ENCODE measurements at places on chromosomes 3 and 15. TPM values are rescaled to one million over a fixed set of nuclear protein-coding genes. Genes with fewer than 3 reads are reported as not detected.

The PLA2G4B gene
- 2.2 TPM for total RNA-seq

The CSPG4 gene
- total RNA-seq, result 0.19 TPM

The WWTR1 gene
- 126 TPM for total RNA-seq

The PPM1L gene
- 0.68 TPM for total RNA-seq

The WDR93 gene
- 0.18 TPM for total RNA-seq

The KBTBD8 gene
- total RNA-seq, result 0.91 TPM

The SH3GL3 gene
- total RNA-seq, result 0.59 TPM

The NOX5 gene
- 0.16 TPM for total RNA-seq

The CADM2 gene
- 0.10 TPM for total RNA-seq

The TMEM207 gene
- total RNA-seq, result not detected

The CHST13 gene
- total RNA-seq, result 0.41 TPM

The SNX22 gene
- 0.74 TPM for total RNA-seq

The TM4SF4 gene
- total RNA-seq, result 39.1 TPM

The SPESP1 gene
- total RNA-seq, result not detected

The GCSAM gene
- not detected for total RNA-seq

The ACAD9 gene
- 23.1 TPM for total RNA-seq

The SLCO2A1 gene
- total RNA-seq, result 0.19 TPM

The NDN gene
- total RNA-seq, result 0.10 TPM

The CAPN3 gene
- total RNA-seq, result 0.15 TPM

The LTF gene
- total RNA-seq, result not detected

The GMPPB gene
- 18.3 TPM for total RNA-seq

The DLEC1 gene
- not detected for total RNA-seq

The ILDR1 gene
- total RNA-seq, result not detected

The SYNPR gene
- total RNA-seq, result not detected

The DPPA4 gene
- total RNA-seq, result not detected

The TLR9 gene
- 0.09 TPM for total RNA-seq

The ABHD6 gene
- total RNA-seq, result 12.3 TPM

The SLC22A13 gene
- not detected for total RNA-seq

The GPR15 gene
- not detected for total RNA-seq
